Brain microvascular endothelial cell (primary cell): ENCODE measurements at places on chromosomes 16 and 17.

- DNase-seq = no peak
These were observed 23.9 kb downstream of the UNK start for GRCh38 chr17:75808549-75808904.

- DNase-seq = no peak
These were observed 11.7 kb upstream of the CNTNAP4 start for GRCh38 chr16:76265434-76266045.

DNA sequence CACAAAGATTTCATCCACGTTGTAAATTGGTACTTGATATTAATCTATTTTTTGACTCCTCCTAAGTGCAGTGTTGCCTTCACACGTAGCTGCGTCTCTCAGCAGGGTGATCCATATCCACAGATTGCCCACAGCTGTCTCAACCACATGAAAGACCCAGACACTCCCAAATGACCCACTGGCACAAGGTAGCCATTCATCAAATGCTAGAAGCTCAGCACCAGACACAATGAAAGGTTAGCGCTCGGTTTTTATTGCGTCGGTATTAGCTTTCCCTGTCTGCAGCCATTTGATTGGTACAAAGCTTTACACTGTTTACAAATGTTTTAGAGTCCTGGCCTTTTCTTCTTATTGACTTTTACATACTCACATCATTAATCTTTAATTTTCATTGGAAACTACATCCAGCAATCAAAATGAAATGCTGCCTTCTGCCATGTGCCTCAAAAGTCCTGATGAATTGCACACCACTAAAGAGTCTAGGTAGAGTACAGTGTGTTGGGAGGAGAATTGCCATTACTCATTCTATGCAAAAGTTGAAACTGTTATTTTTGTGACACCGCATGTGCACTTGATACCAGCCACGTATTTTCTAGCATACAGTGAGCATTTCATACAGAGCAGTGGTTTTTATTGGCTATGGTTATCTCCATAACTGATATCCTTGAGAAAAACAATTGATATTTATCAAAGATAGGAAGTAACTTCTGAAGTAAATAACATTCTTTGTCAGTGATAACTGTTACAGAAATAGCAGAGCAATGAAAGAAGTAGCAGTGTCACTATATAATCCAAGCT is 127.3 kb upstream of the NUDT7 start:
- no peak for DNase-seq

DNA sequence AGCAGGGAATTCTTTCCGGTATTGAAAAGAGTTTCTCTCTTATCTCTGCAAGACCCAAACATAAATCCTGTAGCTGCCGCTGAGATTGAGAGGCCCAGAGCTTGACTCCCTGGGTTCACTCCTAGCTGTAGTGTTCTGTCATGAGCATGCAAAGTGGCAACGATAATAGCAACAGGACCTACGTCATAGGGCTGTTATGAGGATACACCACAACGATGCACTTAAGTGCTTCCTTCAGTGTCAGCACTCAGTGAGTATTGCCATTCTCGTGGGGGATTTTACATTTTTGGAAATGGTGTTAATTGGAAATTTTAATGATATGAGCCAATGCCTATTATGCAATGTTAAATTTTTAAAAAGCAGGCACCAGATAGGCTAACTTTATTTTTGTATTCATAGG is 199.8 kb downstream of the CYLD start:
- no peak for DNase-seq

DNA sequence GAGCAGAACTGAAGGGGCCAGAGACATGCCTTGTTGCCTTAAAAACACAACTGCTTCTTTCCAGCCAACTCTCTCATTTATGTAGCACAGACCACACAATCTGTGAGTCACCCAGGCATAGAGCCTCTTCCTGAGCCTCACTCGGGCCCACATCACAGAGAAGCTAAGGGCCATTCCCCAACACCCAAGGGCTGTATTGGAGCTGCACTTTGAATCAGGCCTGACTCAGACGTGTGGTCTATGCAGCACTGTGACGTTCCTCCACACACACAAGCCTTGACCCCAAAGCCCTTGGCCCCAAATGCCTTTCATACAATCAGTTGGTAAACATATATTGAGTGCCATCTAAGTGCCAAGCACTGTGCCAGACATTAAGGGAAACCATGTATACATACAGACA is 308.9 kb upstream of the DYNLRB2 start:
- peak; percentile 92 for DNase-seq

DNA sequence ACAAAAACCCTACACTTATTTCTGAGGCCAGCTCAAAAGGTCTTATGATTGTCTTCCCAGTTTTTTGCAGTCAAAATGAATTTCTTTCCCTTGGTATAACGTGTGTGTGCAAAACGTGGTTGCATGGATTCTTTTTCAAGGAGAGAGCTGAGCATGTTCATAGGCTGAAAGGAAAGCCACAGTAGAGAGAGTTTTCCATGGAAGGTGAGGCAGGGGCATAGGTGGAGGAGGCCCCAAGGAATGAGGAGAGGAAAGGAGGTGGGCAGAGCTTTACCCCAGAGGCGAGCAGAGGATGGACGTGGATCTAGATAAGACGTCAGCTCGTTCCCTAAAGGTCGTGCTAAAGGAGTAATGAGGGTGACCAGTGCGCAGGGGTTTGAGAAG is 22.8 kb downstream of the TRPV2 start:
- no peak for DNase-seq

DNA sequence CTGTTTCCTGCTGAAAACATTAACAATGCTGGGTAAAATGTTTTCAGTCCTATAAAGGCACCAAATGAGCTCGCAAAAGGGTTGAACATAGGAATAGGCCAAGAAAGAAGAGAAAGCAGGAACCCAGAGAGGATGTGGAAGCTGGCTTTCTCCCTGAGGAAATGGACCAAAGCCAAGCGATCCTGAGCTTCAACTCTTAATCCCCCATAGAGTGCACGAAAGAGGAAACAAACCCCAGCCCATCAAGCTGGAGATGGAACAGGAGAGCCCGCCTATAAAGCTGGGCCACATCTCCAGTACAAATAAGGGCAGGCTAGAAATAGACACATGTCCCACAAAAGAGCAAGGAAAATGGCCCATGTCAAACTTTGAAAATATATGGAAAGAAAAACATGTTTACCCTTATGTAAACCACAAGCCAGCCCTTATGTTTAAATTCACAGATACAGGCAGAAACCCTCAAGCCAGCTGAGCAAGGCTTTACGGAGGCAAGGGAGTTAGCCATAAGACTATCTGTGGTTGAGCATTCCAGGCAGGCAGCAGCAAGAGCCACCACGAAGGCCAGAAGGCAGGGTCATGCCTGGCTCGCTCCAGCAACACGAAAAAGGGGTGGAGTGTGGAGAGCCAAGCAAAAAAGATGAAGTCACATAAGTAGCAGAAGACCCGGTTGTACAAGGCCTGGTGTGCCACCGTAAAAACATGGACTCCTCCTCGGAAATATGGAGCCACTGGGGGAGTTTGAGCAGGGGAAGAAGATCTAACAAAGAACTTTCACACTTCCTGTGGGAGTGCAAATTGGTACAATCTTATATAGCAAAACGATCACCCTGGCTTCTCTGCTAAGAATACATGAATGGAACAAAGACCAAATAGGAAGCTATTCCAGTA is 27.8 kb downstream of the COPRS start:
- peak; percentile 42 for DNase-seq

- no peak for DNase-seq
These were observed 69.9 kb upstream of the CNTNAP4 start for GRCh38 chr16:76207270-76207669.

DNA sequence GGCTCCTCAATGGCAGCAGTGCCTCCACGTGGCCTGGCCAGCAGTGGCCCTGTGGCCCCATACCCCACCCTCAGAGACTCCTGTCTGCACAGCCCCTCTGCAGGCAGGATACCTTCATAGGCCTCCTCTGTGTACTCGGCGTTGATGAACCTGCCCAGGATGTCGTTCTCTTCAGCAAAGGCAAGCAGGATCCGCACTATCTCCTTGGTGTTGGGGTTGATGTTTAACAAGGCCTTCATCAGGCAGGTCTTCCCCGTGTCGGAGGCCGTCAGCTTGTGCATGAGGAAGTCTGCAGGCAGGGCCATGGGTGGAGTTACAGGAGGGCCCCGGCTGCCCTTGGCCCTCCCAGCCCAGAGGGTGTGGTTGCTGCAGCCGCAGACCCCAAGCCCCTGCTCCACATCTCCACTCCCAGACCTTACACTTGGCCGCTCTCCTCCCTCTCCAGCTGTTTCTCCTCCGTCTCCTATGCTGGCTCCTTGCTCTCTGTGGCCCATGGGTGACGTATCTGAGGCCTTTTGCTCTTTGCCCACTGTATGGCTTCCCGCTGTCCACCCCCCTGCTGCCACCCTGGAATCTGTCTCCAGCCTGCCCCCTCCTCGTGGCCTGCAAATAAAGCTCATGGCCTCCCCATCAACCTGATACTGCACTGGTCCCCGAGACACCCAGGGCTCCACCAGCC is 15.1 kb downstream of the TRPV3 start:
- no peak for DNase-seq

DNA sequence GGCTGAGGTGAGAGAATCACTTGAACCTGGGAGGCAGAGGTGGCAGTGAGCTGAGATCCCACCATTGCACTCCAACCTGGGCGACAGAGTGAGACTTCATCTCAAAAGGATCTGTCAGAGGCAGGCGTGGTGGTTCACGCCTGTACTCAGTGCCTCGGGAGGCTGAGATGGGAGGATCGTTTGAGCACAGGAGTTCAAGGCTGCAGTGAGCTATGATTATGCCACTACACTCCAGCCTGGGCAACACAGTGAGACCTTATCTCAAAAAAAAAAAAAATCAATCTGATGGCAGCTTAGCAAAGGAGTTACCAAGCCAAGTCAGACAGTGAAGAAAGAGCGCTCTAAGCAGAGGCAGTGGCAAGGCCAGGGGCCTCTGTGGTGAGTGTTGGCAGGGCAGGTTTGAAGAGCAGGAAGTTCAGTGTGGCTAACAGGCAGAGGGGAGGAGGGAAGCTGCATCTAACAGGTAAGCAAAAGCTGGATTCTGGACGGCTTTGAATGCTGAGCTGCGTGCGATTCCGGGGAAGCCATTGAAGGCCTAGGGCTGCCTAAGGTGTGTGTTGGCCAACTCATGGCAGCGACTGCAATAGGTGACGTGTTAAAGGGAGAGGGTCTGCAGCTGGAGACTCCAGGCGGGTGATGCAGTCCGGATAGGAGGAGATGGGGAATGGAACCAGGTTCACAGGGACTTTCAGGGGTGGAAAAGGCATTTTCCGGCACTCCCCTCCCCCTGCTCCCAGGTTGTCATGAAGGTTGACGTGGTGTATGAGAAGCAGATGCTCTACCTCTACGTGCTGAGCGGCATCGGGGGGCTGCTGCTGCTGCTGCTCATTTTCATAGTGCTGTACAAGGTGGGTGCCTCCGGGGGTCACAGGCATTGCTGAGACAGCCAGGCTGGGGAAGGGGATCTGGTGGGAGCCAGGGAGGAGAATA is 7.0 kb downstream of the ZNF768 start:
- no peak for DNase-seq

GRCh38 chr17:1906662-1907101 is 76.9 kb downstream of the RPA1 start:
- no peak for DNase-seq

DNA sequence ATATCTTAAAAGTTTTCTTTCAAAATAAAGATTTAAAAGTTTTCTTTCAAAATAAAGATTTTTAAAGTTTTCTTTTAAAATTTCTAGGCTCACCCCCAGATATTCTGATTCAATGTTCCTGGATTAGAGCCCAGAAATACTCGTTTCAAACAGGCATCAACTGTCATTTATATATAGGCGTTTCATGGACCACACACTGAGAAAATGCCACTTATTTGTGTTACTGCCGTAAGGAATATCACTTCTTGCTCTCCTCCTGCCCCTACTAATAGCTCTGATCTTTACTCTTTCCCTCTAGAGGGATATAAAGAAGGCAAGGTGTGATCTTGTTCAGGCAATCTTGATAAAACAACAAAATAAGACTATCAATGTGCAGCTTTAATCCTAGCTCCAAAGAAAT is 1324.1 kb downstream of the CDH8 start:
- no peak for DNase-seq

DNA sequence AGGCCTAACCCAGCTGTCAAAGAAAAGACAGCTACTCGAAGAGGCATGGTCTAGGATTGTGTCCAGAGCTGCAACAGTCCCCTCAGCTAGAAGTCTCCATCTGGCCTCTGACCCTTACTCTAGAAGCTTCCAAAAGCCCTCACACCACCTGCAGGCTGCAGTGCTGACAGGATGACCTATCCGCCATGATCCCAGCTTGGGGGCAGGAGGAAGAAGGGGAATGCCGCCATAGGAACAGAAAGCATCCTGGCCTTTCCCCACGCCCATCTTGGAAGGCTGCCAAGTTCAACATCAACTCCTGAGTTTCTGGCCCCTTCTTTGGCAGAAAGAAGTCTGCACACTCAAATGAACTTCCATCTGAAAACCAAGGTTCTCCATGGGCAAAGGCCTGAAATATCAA is 3.1 kb upstream of the KRT36 start:
- DNase-seq = peak; percentile 32

- DNase-seq = no peak
These were observed at the start of gene HIC1 for GRCh38 chr17:2054512-2055291. Gene HIC1 (plus strand): TSS chr17:2055103. CDS start chr17:2056691, 1,588 bp downstream.

GRCh38 chr16:15777533-15778203 is 79.2 kb downstream of the MYH11 start:
- DNase-seq = peak; percentile 43

- no peak for DNase-seq
These were observed 20.3 kb downstream of the METRNL start for GRCh38 chr17:83099570-83100181.

- DNase-seq = no peak
These were observed 402.7 kb upstream of the TNRC6C start for GRCh38 chr17:77555741-77556291.

GRCh38 chr17:30519166-30519565 is 42.0 kb downstream of the GOSR1 start:
- DNase-seq = no peak

- no peak for DNase-seq
These were observed 53.0 kb upstream of the GAS7 start for GRCh38 chr17:10251212-10251948.

GRCh38 chr17:49508061-49508865 is 13.2 kb downstream of the NGFR start:
- DNase-seq = no peak

DNA sequence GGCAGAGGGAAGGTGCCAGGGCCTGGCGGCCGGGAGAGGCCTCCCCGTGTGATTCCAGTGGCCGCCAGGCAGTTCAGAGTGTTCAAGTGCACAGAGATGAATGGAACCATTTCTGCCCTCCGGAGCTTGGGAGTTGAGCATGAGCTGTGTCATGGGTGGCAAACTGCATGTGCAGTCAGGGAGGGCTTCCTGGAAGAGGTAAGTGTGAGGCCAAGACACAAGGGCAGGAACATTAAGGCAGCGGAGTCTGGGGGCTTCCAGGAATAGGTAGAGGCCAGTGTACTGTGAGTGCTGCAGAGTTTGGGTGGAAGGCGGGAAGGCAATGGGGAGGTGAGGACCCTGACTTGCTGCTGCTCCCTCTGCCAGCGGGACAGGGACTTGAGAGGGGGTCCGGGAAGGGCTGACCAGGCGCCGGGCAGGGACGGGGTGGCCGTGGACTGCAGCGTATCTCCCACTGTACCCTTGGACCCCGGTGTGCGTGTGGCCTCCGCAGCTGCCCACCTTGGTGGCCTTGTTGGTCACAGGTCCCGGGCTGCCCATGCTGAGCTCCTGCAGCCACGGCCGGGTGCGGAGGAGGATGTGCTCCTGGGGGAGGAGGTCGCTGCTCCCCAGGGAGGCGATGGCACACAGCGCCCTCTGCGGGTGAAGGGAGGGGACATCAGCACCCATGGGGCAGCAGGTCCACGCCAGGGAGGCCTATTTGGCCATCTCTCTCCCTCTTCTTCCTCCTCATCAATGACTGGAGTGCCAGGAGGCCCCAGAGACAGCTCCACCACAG is 7.5 kb upstream of the CEP131 start:
- no peak for DNase-seq
